Hepatocyte (in vitro differentiated cells): ENCODE measurements at places on chromosomes 1 and 21.

- no peak for DNase-seq
Observed at GRCh38 chr1:54221867-54222484, 22.0 kb downstream of the MRPL37 start.

DNA sequence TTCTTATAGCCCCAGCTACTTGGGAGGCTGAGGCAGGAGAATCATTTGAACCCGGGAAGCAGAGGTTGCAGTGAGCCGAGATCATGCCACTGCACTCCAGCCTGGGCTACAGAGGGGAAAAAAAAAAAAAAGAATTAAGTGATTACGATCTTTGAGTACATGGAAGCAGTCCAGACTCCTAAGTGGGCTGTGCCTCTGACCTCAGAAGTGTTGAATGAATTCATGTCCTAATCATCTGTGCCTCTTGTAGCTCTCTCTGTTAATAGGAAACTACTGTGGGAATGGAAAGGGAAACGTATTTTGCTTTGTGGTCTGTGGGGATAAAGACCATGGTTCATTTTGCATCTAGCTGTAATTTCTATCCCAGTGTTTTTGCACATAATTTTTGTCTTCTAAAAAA, 8.4 kb upstream of the IVNS1ABP start:
- DNase-seq: no peak

DNA sequence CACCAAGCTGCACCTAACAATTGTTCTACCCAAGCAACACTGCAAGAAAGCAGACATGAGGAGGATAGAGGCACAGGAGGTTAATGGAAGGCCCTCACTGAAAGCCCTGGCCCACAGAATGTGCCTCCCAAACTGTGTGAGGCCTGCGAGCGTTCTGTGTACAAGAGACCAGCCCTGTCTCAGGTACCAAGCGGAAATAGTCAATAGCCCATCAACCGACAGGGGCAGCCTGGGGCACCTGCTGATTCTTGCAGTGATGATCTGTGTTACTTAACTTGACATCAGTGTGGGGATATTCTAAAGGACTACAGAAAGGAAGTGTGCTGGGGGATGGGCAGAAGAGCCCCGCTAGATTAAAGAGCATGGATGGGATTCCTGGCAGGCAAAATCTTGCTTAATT, 392.4 kb downstream of the KCNH1 start:
- no peak for DNase-seq

DNA sequence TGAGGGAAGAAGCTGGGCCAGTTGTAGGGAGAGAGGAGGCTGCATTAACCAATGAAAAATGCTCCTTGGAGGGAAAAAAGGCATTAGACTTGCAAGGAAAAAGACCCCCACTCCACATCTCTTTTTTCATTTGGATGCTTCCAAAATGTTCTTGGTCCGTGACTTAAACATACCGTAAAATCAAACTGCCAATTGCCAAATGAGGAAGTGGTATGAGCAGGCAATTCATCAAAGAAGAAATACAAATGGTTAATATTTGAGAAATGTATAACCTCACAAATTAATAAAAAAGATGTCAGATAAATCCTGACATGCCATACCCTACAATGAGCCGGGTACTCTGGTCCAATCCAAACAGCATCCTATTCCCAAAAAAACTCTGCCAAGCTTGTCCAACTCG, 30.6 kb downstream of the KANK4 start:
- no peak for DNase-seq

- DNase-seq: no peak
Observed at GRCh38 chr1:155872527-155872926, 13.2 kb downstream of the SYT11 start.

DNA sequence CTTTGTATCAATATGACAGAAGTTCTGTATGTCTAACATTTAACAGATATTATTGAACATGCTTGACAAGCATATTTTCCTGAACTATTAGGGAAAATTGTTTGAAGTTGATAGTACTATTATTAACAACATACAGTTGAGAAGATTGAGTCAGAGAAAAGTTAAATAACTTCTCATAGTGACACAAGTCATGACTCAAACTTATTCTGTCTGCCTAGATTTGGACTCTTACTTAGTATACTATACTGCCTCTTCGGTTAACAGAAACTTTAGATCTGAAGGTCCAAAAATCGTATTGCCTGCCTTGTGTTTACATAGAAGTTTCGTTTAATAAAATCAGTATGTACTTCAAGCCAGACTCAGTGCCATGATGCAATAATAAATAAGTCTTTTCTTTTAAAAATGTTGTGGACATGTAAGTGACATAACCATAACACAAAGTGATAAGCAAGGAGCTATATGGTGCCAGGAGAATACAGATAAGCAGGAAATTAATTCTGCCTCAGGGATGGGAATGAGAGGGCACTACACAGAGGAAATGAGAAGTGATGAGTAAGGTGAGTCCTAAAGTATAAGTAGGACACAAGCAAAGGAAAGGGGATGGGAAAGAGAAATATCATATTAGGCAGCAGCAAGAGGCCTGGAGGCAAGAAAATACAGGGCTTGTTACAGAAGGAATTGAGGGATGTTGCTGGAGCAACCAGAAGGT, 48.1 kb downstream of the LHX9 start:
- DNase-seq: no peak

DNA sequence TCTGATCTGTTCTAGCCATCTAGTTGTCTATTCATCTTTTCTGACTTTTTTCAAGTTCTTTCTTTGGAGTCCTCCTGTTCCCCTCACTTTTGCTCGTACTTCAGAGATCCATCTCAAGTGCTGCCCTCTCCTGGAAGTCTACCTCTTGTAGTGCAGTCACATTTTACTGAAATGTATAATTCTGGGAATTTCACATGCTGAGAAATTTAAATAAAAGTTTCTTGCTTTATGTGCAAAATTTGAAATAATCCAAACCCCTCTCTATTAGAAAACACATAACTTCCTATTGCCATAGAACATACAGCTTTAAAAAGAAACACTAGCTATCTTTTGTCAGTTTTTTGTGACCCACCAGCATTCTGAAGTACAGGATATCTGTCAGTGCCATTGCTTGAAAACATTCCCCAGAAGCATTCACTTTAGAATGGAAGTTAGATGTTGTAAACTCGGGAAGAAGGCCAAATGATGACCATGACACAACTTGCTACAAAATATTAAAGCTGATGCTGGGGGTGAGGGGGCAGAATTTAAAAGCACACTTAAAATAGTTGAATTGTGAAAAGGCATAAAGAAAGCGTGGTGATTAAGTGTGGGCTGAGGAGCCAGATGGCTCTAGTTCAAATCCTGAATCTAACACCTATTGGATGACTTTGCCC, 22.0 kb downstream of the RLF start:
- DNase-seq: peak; percentile 30

DNA sequence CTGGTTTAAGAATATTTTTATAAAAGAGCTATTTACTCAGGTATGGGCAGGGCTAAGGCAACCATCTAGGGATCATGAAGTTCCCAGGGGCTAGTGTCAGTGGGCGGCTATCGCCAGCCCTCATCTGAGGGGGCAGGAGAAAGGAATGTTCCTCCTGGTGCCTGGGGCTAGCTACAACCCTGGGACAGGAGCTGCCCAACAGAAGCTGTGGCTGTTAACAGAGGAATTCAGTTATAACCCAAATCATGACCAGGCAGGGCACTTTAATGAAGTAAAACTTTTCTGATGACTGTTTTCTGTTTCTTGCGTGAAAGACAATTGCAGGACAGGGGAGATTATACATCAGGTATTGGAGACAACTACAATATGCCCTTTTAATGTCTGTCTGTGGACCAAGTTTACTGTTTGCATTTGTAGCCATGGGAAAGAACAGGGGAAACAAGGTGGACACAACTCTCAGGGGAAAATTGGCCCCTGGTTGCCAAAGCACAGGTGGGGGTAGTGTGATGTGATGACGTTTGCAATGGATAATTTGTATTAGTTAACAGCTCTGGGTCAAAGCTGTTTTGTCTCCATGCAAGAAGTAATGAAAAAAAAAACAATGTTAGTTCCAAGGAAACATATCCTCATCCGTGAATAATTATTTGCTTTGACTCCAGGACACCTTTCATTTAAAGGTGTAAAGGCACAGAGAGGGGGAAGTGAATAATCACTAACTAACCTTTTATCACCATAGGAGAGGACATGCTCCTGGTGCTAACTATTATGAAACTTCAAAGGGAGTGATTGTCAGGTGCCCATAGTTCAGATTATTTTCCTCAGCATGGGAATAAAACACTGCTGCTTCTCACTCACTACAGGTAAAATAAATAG, 105.2 kb downstream of the TSEN15 start:
- DNase-seq: no peak

DNA sequence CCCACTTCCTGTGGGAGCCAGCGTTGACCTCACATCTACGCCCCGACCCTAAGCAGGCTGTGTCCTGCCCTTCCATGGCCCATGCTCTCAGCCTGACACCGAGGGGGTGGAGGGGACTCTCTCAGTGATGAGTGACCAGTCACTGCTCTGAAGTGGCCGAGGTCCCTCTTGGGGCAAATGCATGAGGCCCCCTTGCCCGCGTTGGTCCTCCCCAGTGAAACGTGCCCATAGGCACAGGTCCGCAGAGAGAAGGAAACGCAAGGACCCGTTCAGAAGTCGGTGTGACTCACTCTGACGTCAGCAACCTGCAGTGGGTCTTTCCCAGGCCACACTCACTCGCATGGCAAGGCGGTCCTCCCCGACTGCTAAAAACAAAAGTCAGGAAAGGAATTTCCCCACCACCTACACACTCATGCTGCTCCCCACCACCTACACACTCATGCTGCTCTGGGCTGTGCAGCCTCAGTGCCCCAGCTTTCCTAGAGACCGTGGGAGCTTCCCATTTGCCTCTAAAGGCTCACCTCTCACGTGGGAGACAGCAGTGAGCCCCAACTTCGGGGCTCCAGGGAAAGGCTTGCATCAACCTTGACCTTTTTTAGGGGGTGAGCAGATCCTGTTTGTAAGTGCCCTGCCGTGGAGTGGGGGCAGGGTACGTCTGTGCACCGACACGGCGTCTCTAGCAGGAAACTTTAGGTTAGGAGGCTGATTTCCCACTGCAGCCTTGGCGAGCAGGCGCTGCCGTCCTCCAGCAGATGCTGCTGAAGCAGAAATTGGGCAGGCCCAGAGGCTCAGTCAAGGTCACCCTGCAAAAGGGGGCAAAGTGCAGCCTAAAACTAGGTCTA, 11.4 kb downstream of the UBASH3A start:
- DNase-seq: no peak

- DNase-seq: no peak
Observed at GRCh38 chr1:65050735-65051134, 84.4 kb upstream of the JAK1 start.

- DNase-seq: no peak
Observed at GRCh38 chr1:154609398-154610380, 1.7 kb upstream of the ADAR start.

DNA sequence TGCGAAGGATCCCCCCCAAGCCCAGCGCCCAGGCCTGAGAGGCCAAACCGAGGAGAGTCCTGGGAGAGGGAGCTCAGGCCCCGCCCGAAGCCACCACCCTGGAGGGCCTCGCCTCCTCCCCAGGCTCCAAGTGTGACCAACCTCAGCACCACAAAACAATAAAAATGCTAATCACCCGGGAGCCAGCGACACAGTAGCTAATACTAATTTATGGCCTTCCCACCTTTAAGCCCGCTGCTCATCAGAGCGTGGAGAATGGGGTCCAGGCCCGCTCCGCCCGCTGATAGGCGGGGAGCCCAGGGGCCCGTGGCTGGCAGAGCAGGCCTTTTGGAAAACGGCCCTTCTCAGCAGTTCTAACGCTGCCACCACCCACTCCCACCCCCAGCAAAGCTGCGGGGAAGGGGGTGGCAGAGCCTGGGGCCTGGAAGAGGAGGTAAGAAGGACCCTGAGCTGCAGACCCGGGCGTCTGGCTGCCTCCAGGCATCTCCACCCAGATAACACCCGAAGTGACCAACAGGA, 20.4 kb upstream of the TAS1R2 start:
- DNase-seq: no peak

- DNase-seq: no peak
Observed at GRCh38 chr1:100387657-100388350, 35.5 kb downstream of the CDC14A start.

DNA sequence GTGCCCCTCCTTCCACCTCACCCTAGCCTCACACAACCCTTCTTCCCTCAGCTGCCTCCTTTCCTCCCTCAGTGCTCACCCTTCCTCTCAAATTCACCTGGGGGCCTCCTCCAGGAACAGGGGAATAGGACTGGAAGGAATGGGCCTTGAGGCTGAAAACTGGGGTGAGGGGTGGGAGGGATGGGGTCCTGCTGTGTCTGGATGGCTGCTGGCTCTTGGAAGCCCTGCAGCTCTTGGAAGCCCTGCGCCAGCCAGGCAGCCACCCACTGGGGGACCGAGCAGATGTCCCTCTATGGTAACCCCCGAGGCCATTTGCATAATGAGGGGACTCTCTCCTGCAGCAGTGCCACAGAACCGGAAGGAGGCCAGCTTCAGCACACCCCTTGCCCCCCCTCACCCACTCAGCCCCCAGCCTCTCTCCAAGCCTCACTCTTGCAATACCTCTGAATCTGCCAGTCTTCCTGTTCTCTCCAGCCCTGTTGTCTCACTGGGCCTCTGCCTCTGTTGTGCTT, 85.2 kb downstream of the KIRREL1 start:
- no peak for DNase-seq

- DNase-seq: peak; percentile 87
Observed at GRCh38 chr1:48093696-48094528, 96.7 kb upstream of the TRABD2B start.

DNA sequence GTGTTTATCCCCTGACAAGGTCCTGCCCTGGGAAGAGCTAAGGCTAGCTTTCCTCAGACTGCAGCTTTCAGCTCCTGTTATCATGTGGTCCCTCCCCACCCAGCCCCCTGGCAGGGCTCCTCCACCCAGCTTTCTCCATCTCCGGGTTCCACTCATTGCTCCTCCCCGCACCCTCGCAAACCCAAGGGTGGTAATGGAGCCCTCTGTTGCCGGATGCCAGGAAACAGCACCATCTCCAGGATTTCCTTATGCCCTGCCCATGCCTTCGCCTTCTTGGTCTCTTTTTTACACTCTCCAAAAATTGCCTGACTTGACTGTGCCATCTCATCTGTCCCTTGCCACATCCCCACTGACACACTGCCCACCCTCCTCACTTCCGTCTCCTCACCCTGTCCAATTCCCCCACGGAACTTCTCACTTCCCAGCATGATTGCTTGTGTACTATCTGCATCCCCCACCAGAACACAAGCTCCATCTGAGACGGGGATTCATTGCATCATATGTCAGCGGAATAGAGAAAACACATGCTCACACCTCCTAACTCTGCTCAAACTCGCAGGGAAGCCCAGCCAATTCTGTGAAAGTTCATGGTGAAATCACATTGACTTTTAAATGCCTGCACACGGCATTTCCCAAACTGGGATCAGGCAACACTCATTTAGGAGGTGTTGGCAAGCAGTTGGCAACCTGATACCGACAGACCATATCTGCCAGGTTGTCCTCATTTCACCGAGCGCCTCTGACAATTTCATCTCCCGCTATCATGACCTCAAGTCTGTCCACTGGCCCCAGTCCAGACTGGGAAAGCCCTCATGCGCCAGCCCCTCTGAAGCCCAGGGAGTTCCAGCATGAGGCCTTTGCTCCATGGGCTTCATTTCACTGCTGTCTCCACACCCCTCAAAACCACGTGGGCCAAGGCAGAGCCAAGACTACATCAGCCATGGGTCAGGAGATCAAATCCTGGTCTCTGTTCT, 201.1 kb downstream of the MATN1 start:
- peak; percentile 38 for DNase-seq
